ENCODE measurements at places on chromosomes 5 and 9.

- no peak for DNase-seq
These were observed 10.0 kb downstream of the TRAF1 start for GRCh38 chr9:120916588-120916987.

DNA sequence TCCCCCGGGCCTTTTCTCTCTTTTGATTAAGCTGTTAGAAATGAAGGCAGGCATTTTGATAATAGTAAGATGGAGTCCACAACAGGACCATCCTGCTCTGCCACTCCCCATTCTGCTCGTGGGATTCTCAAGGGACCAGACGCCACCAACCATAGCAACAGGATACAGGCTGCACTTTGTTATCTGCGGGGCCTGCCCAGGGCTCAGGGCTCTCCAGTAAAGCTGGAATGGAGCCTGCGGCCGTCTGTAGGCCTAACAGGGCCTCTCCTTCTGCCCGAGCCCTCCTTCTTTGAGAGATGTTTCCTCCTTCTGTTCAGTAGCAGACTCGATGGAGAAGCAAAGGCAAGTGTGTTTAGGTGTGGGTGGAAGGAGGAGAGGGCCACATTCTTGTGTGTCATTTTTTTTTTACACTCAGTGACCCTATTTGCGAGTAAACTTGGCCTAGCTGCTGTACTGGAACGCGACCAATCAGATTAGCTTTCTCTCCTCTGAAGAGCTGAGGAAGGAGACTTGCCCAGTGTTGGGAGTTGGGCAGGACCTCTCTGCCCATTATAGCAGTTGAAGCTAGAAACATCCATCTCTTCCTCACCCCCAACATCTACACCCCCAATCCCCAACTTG lies 8.9 kb upstream of the EPB41L4B start:
- no peak for DNase-seq

DNA sequence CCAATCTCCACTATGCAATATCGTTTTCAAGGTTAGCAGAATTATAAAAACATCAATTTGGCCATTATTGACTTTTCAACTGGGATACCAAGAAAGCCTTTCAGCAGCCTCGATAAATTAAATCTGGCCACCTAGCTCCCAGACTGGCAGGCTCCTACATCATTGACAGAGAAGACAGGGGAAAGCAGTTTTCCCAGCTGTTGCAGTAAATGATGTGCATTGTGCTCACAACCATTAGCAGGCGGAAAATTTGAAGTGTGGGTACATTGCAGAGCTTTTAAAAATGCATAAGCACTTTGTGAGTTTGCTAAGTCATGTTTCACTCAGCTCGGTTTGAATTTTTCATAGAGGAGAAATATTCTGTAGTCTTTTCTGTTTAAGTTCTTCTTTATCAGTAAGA lies 297.9 kb downstream of the KCTD16 start:
- DNase-seq, result no peak

- no peak for DNase-seq
These were observed 522.1 kb downstream of the CCDC171 start for GRCh38 chr9:16074963-16075362.

DNA sequence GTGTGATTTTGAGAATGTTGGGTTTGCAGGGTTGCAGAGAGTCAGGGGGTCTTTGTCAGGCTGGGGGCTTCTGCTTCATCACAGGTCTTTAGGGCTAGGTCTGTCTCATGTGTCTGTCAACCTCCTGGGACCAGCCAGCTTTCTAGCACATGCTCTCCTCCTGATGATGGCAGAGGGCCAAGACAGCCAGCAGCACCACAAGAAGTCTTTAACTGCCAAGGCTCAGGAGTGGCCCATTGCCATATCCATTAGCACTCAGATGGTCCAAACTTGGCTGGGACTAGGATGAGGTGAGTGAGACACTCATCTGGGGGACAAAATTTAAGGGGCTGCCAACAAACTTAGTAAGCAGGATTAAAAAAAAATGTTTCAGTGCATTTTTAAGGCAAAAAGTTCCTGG lies 384.2 kb upstream of the CDH10 start:
- peak; percentile 80 for DNase-seq

DNA sequence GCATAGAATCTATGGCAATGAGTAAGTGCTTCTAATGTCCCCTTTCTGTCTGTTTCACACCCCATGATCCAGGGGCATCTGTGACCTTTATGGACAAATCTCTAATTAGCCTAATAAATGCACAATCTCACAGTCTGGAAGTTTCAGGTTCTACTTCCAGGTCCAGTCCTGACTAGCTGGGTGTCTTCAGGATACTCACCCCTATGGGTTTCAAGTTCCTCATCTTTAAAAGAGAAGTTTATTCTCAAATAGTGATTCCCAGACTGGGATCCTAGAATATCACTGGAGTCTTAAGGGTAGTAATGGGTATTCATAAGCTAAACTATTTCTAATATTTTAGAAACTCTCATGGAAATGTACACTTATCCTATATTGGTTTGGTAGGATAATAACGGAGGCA lies 77.2 kb upstream of the ABCA1 start:
- no peak for DNase-seq

DNA sequence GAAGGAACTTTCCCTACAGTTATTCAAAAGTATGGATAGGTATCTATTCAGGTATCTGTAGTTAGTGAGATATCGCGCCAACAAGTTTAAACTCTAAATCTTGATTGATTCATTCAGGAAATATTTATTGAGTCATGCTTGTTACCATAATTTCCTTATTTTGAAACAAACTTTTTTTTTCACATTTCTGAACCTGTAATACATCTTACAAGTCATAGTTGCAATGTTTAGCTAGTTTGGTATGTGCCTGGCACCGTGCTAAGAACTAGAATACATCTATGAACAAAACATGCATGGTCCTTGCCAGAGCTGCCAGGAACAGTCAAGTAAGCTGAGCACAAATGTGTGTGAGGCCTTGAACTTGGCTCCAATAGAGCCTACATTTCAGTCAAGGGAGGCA lies 226.4 kb downstream of the PCSK5 start:
- no peak for DNase-seq
